ENCODE measurements at places on chromosomes 7 and 10.

DNA sequence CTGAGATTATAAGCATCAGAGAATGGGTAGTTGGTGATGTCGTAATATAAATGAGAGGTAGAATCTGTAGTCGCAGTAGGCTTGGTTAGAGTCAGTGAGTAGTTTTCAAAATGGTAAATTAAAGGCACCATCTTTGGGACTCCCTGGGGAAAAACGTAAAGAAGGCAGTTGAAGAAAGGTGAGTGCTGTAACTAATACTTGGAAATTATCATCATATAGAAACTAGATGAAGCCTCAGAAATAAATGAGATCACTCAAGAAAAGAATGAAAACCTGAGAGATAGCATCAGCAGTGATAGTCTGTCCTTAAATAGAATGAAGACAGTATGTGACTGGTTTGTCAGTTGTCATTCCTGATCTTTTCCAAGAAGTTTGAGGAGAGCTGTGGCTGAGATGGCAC, 23.8 kb downstream of the PALS2 start:
- H3K36me3 ChIP-seq = peaks cover 4% of the 10 kb centered on the region
- DNase-seq = no peak
- no peaks in the 10 kb centered on the region for H3K4me1 ChIP-seq
- no peak overlapping the region for H3K4me3 ChIP-seq
- no peak overlapping the region for H3K27ac ChIP-seq

DNA sequence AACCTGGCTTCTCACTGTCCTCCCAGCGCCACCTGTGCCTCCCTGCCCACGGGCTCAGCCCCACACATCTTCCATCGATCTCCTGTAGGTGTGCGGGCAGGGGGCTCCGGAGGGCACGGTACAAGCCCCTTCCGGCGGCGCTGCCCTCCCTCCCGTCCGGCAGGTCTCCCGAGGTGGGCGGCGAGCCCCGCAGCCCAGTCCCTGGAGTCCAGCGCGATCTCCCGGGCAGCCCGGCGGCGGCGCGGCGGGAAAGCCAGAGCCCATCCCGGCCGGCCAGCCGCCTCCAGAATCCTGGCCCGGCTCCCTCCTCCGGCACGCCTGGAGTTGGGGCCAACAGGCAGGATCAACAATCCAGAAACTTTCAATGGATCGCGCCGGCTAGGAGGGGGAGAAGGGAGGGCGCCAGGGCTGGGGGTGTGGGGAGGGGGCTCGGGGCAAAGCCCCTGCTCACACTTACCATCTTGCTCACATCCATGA, 100.1 kb downstream of the HIP1 start:
- DNase-seq = peak; percentile 47
- H3K27me3 ChIP-seq = no peaks in the 10 kb centered on the region
- peaks cover 19% of the 10 kb centered on the region for H3K4me1 ChIP-seq
- H3K4me3 ChIP-seq = peak overlapping the region; percentile 86

GRCh38 chr7:81932936-81933335, 163.1 kb upstream of the HGF start:
- H3K27me3 ChIP-seq = no peaks in the 10 kb centered on the region
- no peak overlapping the region for H3K27ac ChIP-seq
- no peak overlapping the region for H3K4me3 ChIP-seq
- no peak for DNase-seq

DNA sequence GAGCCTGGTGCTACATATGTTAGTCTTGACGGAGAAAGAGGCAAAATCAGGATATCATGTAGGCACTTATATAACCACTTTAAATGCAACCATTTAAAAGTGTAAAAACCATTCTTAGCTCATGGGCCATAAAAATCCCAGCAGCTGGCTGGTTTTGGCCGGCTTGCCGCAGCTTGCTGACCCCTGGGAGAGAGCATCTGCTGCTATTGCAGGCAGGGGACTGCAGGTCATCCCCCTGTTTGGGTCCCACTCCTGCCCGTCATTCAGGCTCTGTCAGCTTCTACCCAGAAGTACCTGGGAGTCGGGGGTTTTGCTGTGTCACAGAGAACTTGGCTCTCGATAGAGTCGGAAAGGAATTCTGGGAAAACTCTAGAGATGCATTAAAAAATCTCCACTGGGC, 187.4 kb downstream of the CUX1 start:
- H3K4me1 ChIP-seq = no peaks in the 10 kb centered on the region
- no peaks in the 10 kb centered on the region for H3K27me3 ChIP-seq
- DNase-seq = no peak
- H3K4me3 ChIP-seq = no peak overlapping the region

- H3K27ac ChIP-seq = no peak overlapping the region
- no peaks in the 10 kb centered on the region for H3K27me3 ChIP-seq
- no peaks in the 10 kb centered on the region for H3K36me3 ChIP-seq
- H3K4me3 ChIP-seq = no peak overlapping the region
- no peak for DNase-seq
Measured at GRCh38 chr7:1920266-1920681, 250.2 kb downstream of the ELFN1 start.

DNA sequence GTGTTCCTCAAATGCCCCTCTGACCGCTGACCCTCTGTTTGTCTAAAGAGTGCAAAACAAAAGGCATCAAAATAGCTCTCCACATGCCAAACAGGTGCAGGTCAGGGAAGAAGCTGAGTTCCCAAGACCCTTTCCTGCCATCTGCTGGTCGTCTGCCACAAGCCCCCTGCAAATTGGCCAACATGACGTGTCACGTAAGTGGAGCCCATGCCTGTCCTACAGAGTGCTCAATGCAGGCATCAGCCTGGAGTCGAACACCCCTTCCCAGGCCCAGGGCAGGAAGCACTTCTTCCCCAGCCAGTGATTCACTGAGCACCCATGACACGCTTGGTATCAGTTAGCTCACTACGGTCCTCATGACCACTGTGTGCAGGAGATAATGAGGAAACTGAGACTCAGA, 14.1 kb downstream of the TMEM72 start:
- DNase-seq = peak; percentile 46
- H3K36me3 ChIP-seq = no peaks in the 10 kb centered on the region
- no peak overlapping the region for H3K27ac ChIP-seq
- peaks cover 23% of the 10 kb centered on the region for H3K27me3 ChIP-seq
- no peak overlapping the region for H3K4me3 ChIP-seq

GRCh38 chr10:91683975-91684374, 51.1 kb upstream of the PPP1R3C start:
- no peak overlapping the region for H3K27ac ChIP-seq
- H3K27me3 ChIP-seq = peaks cover 21% of the 10 kb centered on the region
- no peak overlapping the region for H3K4me3 ChIP-seq

DNA sequence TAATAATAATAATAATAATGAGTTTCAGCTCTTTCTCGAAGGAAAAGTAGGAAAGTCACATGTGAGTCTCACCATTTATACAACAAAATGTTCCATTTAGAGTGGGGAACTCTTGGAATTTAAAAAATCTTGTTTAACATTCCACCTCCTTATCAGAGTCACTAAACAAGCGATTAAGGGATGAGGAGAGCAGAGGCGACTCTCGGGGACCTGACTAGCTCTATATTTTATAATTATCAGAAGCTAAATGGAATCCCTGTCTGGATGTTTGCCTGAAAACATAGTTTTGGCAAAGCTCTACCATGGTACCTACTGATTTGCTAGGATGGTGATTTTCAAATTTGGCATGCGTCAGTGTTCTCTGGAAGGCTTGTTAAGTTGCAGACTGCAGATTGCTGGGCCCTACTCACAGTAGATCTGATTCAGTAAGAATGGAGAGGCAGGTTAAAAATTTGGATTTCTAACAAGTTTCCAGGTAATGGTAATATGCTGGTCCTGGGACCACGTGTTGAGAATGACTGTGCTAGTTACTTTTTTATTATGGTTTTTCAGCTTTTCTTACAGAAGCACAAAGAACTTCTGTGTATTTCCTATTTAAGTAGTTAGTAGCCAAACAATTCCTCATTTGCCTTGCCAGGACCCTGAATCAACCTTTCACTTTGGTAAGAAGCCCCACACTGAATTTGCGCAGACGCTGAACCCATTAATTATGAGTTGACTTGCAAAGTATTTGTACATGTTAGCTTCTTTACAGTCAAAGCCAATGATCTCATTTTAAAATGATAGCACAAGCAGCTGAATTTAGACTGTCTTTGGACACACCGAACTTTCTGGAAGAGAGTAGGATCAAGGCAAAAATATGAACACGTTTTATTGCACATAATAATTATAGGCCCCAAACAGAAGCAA, 39.5 kb downstream of the CPED1 start:
- DNase-seq = no peak
- no peak overlapping the region for H3K4me3 ChIP-seq
- H3K36me3 ChIP-seq = peaks cover 3% of the 10 kb centered on the region
- peak overlapping the region; percentile 97 for H3K27ac ChIP-seq
- peaks cover 48% of the 10 kb centered on the region for H3K4me1 ChIP-seq

- no peak overlapping the region for H3K27ac ChIP-seq
- H3K4me3 ChIP-seq = no peak overlapping the region
- no peak for DNase-seq
- no peaks in the 10 kb centered on the region for H3K27me3 ChIP-seq
Measured at GRCh38 chr10:88763441-88763840, 3.6 kb downstream of the LIPN start.

DNA sequence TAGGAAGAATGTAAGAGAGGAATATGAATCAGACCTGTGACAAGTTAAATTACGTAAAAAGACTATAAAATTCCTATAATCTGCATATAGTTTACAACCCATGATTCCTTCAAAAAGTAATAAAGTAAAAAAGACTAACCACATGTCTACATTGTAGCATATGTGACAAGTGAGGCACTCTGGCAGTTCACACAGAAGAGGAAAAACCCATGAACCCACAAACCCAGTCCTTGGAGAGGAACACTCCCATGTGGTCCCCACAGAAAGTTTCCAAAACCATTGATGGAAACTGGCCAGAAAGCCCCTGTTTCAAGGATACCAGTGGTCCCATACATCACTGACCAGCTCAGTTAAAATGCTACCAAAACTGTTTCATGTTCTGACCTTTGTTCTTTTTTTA, 15.7 kb downstream of the KDM7A start:
- peak overlapping the region; percentile 84 for H3K27ac ChIP-seq
- H3K27me3 ChIP-seq = no peaks in the 10 kb centered on the region
- peaks cover 3% of the 10 kb centered on the region for H3K36me3 ChIP-seq
- H3K4me1 ChIP-seq = peaks cover 19% of the 10 kb centered on the region
- no peak for DNase-seq
- no peak overlapping the region for H3K4me3 ChIP-seq

- DNase-seq = no peak
- no peak overlapping the region for H3K4me3 ChIP-seq
- H3K27me3 ChIP-seq = peaks cover 7% of the 10 kb centered on the region
Measured at GRCh38 chr10:34047389-34047788, 712.9 kb upstream of the NRP1 start.

DNA sequence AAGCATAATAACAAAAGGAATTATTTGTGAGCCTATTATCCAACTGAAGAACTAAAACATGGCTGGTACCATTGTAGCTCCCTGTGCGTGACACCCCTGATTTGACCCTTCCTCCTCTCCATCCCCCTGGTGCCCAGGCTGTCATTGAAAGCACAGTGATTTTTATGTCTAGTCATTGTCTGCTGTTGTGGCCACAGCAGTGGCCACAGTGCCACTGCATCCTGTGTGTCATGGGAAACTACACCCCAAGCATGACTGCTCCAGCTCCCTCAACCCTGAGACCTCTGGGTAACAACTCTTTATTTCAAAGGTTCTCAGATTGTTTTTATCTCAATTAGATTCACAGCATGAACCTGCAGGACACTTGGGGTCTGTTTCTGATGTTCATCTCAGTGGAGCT, 52.0 kb downstream of the ERLIN1 start:
- H3K36me3 ChIP-seq = no peaks in the 10 kb centered on the region
- H3K4me3 ChIP-seq = no peak overlapping the region
- no peaks in the 10 kb centered on the region for H3K27me3 ChIP-seq
- DNase-seq = no peak

- H3K27ac ChIP-seq = no peak overlapping the region
- no peaks in the 10 kb centered on the region for H3K27me3 ChIP-seq
- peaks cover 5% of the 10 kb centered on the region for H3K4me1 ChIP-seq
- no peak overlapping the region for H3K4me3 ChIP-seq
- DNase-seq = no peak
Measured at GRCh38 chr7:106419455-106420182, 134.8 kb upstream of the NAMPT start.

- no peak overlapping the region for H3K4me3 ChIP-seq
- no peaks in the 10 kb centered on the region for H3K27me3 ChIP-seq
- H3K4me1 ChIP-seq = peaks cover 2% of the 10 kb centered on the region
- H3K27ac ChIP-seq = no peak overlapping the region
- no peak for DNase-seq
Measured at GRCh38 chr7:8390262-8390626, 43.2 kb upstream of the NXPH1 start.

DNA sequence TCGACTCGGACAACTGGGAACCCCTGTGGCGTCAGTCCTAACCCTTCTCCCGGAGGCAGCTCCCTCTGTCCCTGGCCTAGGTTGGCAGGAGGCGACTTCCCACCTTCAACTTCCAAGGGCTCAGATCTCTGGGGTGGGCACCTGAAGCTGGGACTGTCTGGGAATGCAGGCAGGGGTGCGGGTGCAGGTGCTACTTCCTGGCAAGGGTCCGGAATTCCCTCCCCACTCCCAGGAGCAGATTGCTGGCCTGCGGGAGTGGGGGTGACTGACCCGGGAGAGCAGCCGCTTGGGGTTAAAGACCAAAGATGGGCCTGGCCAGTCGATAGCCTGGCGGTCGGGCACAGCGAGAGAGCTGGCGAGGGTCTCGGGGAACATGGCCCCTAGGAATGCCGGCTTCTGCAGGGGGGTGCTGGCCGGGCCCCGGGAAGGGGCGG, 387 bp downstream of the EPHA1 start:
- H3K4me3 ChIP-seq = peak overlapping the region; percentile 90
- DNase-seq = peak; percentile 34
- H3K36me3 ChIP-seq = peaks cover 2% of the 10 kb centered on the region
- H3K27me3 ChIP-seq = no peaks in the 10 kb centered on the region

DNA sequence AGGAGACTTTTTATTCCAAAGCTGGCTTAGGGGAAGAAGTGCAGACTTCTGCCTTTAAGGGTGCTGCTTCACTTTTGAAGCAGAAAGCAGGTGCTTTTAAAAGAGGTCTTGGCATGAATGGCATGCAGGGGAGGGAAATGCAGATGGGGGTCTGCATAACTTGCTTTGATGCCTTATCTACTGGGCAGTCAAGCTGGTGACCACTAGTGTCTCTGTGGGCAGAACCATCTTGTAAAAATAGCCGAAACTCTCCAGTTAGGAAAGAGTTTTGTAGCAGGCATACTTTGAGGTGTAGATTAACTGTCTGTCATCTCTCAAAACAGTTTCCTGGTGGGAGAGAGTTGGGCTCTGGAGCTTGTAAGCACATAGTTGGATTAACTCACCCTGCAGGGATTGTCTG, 9.9 kb upstream of the CTNNA3 start:
- H3K4me1 ChIP-seq = peaks cover 3% of the 10 kb centered on the region
- H3K36me3 ChIP-seq = peaks cover 1% of the 10 kb centered on the region
- H3K4me3 ChIP-seq = no peak overlapping the region
- H3K27me3 ChIP-seq = no peaks in the 10 kb centered on the region

All from progenitor cell of endocrine pancreas (in vitro differentiated cells).